ENCODE measurements at places on chromosomes 6 and 20. TPM values are rescaled to one million over a fixed set of nuclear protein-coding genes. Genes with fewer than 3 reads are reported as not detected.

- no peak for DNase-seq
Observed at GRCh38 chr6:139926711-139927110, 552.3 kb upstream of the CITED2 start.

DNA sequence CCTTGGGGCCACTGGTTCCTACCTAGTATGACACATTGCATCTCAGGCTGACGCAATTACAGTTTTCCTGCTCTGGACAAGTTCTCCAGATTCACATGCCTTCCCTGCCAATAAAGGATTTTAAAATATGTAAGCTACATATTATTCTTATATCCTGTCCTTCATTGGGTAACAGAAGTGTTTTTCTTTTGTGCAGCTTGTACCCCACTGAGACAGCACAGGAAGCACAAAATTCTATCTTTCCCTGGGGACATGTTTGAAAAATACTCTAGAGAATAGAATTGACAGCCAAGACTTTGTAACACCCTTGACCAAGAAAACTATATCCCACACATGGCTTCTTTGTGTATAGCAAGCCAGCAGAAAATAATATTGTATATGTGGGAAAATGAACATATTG, 456.8 kb downstream of the MAFB start:
- DNase-seq, result no peak

The PROKR2 gene
- polyA plus RNA-seq, result not detected

DNA sequence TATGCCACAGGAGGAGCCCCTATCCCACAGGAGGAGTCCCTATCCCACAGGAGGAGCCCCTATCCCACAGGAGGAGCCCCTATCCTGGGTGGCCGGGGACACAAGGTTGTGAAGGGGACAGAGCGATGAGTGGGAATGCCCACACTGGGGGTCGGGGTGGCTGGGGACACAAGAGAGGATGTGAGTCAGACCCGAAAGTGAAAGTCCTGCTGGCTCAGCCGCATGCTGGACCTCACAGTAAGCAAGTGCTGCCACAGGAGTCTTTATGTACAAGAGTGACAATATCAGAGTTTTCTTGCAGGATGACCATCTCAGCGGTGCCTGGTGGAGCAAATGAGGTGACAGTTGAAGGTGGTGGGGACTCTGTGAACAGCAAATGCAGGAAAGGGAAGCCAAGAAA, 93.7 kb downstream of the PSMB1 start:
- no peak for DNase-seq

Data from A549 (cell line).